CD14-positive monocyte (primary cell): ENCODE measurements at places on chromosomes 1 and 21.

DNA sequence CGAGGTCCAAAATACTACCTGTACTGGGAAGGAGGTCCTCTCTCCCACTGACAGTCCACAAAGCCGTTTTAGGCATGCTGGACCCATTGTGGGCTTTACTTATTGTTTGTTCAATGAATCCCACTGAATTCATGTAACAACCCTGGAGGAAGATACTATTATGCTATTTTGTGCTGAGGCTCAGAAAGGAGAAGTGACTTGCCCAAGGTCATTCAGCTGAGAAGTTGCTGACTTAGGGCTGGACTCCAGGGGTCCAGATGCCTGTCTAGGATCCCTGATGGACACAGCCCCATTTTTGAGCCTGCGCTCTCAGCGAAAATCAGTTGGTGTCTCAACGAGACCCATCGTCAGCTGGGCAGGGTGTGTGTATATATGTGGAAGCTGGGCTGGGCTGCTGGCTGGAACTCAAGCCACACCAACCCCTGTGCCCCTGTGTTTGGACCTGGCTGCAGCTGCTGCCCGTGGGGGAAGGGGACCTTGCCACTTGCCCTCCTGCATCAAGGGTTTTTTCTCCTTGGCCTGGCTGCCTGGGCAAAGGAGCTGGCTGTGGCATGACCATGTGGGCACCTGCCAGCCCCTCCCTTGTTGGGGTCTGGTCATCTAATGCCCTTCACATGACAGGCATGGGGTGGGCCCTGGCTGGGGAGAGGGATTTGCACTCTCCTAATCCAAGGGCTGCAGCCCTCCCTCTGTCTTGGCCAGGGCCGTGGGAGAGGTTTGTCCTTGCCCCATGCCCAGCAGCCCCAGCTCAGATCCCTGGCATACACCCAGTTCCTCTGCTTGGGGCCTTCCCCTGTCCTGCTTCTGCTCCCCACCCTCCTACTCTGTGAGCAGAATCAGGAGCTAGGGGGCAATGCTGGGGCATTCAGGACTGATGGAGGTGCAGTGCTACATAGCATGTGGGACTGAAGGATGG, 15.0 kb downstream of the KCNQ4 start:
- DNase-seq = no peak

- no peak for DNase-seq
Observed at GRCh38 chr1:208057056-208057455, 146.1 kb upstream of the CD34 start.

DNA sequence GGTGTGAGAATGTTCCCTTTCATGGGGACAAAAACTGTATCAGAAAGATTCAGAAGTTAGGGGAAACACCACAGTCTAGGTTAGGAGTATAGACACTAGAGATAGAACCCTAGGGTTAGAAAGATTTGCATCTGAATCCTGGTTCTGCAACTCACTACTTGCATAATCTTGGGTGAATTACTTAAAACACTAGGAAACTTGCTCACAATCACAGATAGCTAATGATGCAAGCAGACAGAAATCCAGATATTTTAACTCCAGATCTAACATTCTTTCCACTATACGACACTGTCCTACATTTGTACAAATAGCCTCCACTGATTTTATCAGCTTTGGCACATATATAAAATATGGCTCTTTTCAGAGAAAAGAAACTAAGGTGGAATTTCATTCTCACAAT, 30.8 kb upstream of the GLIS1 start:
- DNase-seq = no peak

GRCh38 chr1:244409701-244410100, 42.0 kb downstream of the ADSS2 start:
- DNase-seq = peak; percentile 73

GRCh38 chr1:213976665-213977485, 10.9 kb upstream of the PROX1 start:
- DNase-seq = no peak

- DNase-seq = peak; percentile 42
Observed at GRCh38 chr1:36342426-36343185, 19.2 kb upstream of the EVA1B start.

GRCh38 chr21:17238468-17238867, 274.4 kb upstream of the CXADR start:
- DNase-seq = no peak

- DNase-seq = no peak
Observed at GRCh38 chr1:7224081-7224534, 438.9 kb downstream of the CAMTA1 start.

DNA sequence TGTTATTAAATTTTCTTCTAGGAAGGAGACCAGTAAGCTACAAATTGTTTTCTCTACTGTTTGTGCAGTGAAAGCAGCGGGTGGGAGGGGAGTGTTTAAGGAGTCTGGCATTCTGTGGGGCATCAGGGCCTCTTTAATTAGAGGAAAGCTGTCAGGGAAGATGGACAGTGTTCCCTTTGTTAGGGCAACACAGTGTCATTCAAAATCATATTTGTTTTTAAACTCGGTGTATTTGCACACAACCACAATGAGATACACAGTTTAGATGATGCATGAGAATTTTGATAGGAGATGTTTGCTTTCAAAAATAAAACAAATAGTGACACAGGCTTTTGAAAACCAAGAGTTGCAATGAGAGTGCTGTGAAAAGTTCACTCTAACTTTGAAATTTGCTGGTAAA, 15.1 kb upstream of the ST6GALNAC3 start:
- DNase-seq = no peak

GRCh38 chr1:66168467-66168887, 365.5 kb upstream of the SGIP1 start:
- no peak for DNase-seq

GRCh38 chr1:156493742-156494141, 6.8 kb downstream of the MEF2D start:
- no peak for DNase-seq

- no peak for DNase-seq
Observed at GRCh38 chr1:61570191-61570590, 154.8 kb downstream of the TM2D1 start.

DNA sequence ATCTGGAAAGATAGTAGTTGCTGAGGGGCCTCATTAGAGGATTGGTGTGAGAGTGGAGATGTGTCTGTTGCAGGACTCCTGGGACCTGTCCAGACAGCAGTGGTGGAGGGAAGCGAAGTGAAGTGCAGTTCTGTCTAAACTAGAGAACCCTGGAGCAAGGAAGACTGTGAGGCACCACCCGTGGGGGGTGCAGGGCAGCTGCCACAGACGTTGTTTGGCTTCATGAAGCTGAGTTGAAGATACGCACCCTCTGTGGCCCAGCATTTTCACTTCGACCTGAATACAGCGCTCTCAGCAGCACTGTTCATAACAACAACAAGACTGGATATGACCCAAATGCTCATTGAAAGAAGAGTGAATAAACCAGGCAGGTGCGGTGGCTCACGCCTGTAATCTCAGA, 29.3 kb downstream of the ABCG1 start:
- DNase-seq = no peak
